ENCODE measurements at places on chromosomes 4 and X. TPM values are rescaled to one million over a fixed set of nuclear protein-coding genes. Genes with fewer than 3 reads are reported as not detected.

Gene ZBTB33
- polyA plus RNA-seq, result 16.0 TPM

Gene MRFAP1
- polyA plus RNA-seq, result 161 TPM

Gene JCHAIN
- 198 TPM for polyA plus RNA-seq

Gene SLITRK4
- polyA plus RNA-seq, result not detected

Gene PLAC8
- polyA plus RNA-seq, result 1,003 TPM

Gene COX7B2
- polyA plus RNA-seq, result not detected

Gene MAGEE1
- polyA plus RNA-seq, result 3.6 TPM

Gene GRIA2
- polyA plus RNA-seq, result not detected

Gene CTAG2
- not detected for polyA plus RNA-seq

Gene CXorf51B
- polyA plus RNA-seq, result not detected

Gene CC2D2A
- polyA plus RNA-seq, result not detected

Gene STAG2
- 72.9 TPM for polyA plus RNA-seq

Gene CT45A10
- polyA plus RNA-seq, result not detected

Gene UGT8
- 12.7 TPM for polyA plus RNA-seq

Gene TMEM271
- not detected for polyA plus RNA-seq

Gene GC
- polyA plus RNA-seq, result not detected

Gene RWDD4
- 29.5 TPM for polyA plus RNA-seq

Gene MAGEA8
- not detected for polyA plus RNA-seq

Gene ARHGAP4
- 77.8 TPM for polyA plus RNA-seq

Gene SLC9B1
- 2.4 TPM for polyA plus RNA-seq

Gene PCDH19
- not detected for polyA plus RNA-seq

Gene VEGFC
- not detected for polyA plus RNA-seq

Gene SSX2B
- polyA plus RNA-seq, result not detected

Gene SYTL5
- polyA plus RNA-seq, result not detected

Gene H2BW2
- polyA plus RNA-seq, result not detected

Gene TLL1
- polyA plus RNA-seq, result not detected

Gene DGAT2L6
- not detected for polyA plus RNA-seq

Gene MAGEA2
- not detected for polyA plus RNA-seq

Gene GABRA4
- polyA plus RNA-seq, result not detected

Gene FGFBP1
- polyA plus RNA-seq, result not detected

Gene FAM13A
- polyA plus RNA-seq, result 0.51 TPM

Gene SH3D19
- 2.4 TPM for polyA plus RNA-seq

Gene ADAD1
- polyA plus RNA-seq, result not detected

Gene GATA1
- polyA plus RNA-seq, result not detected

Gene DNAAF6
- not detected for polyA plus RNA-seq

Gene CT47B1
- polyA plus RNA-seq, result not detected

Measured in naive B cell (primary cell).